Iris pigment epithelial cell (primary cell): ENCODE measurements at places on chromosomes 3 and 15.

- peak; percentile 2 for DNase-seq
Measured at GRCh38 chr3:26118165-26118564, 328.3 kb downstream of the OXSM start.

- DNase-seq: peak; percentile 72
Measured at GRCh38 chr3:101509811-101510210, 3.2 kb downstream of the SENP7 start.

DNA sequence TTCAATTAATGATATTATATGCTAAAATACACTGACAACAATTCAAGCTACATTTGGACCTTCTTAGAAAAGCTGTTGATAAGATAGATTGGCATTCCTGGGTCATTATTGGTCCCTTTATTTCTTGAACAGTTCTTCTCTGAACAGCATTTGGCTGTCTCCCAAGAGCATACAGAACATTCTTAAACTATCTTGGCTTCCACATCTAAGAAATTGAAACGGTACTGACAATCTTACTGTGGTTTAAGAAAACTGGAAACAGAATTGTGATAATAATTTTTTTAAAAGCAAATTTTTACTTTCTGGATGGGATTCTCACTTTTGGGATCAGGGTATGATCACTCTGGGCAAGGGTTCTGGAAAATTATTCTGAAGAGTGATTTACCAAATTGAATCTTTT lies 161.7 kb upstream of the ZNF385D start:
- DNase-seq: peak; percentile 74

GRCh38 chr15:99282586-99282985 lies 31.3 kb downstream of the LRRC28 start:
- no peak for DNase-seq

DNA sequence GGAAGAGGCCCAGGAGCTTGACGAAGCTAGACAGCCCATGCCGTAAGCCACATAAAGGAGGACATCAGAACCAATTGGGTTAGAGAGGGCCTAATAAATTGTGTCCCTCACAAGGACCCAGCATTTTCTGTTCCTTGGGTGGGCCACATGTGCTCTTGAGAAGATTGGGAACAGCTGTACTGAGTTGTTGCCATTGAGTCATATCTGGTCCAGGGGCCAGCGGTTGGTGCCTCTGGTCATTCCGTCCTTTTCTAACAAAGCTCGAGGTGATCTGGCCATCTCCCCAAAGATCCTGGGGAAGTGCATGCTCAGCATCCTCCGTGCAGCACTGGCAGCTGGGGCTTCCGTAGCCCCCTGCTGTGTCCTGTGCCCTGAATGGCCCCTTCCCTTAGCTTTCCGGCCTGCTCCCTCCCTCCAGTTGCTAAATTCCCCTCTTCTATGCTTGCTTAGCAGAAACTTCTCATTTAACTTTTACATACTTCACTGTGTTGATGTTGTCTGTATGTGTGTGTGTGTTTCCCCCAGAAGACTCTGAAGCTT lies 73.0 kb downstream of the EEFSEC start:
- DNase-seq: no peak

DNA sequence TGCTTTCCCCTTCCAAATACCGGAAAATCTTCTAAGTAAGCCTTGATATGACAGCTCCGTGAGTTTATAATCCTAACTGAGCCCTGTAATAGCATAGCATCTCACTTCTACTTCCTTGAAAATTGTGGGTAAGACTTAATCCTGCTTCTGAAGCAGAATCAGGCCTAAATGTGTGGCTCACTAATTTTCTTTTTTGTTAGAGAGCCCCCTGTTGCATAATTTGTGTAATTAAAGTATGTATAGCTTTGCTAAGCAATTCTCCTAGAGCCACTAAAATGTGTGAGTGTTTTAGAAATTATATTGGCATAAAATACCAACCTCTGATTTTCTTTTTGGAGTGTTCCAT lies 304.4 kb downstream of the FGF12 start:
- DNase-seq: peak; percentile 29

DNA sequence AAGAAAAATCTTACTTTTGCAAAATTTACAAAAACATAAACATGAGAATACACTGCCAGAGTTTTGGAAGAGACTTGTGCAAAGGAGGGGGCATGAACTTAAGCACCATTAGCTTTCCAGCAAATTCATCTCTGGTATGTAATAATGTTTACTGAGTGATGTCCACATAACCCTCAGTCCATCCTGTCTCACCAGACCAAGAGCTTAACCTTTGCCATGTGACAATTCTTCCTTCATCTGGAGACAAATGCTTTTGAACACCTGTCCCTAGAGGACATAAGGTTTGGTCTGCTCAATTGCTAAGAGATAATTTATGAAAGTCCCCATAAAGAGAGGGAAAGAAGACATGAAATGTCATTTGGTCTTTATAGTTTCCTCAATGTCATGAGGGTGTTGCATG lies 412.3 kb downstream of the ERC2 start:
- no peak for DNase-seq

GRCh38 chr3:36124118-36124796 lies 256.0 kb upstream of the STAC start:
- DNase-seq: peak; percentile 21

- DNase-seq: peak; percentile 63
Measured at GRCh38 chr15:50358845-50359244, 3.8 kb upstream of the GABPB1 start.

- peak; percentile 43 for DNase-seq
Measured at GRCh38 chr3:174784206-174784934, 74.8 kb upstream of the NAALADL2 start.

DNA sequence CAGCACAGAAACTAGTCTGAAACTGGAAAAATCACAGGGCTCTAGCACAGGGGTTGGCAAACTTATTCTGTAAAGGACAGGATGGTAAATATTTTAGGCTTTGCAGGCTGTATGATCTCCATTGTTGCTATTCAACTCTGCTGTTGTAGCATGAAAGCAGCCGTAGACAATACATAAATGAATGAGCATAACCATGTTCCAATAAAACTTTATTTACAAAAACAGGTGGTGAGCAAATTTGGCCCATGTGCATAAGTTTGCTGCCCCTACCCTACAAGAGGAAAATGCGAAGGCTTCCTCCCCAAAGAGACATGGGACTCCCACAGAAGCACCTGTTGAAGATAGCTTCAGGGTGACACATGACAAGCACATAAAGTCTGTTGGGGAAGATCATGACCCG lies 59.2 kb downstream of the SYNM start:
- no peak for DNase-seq

DNA sequence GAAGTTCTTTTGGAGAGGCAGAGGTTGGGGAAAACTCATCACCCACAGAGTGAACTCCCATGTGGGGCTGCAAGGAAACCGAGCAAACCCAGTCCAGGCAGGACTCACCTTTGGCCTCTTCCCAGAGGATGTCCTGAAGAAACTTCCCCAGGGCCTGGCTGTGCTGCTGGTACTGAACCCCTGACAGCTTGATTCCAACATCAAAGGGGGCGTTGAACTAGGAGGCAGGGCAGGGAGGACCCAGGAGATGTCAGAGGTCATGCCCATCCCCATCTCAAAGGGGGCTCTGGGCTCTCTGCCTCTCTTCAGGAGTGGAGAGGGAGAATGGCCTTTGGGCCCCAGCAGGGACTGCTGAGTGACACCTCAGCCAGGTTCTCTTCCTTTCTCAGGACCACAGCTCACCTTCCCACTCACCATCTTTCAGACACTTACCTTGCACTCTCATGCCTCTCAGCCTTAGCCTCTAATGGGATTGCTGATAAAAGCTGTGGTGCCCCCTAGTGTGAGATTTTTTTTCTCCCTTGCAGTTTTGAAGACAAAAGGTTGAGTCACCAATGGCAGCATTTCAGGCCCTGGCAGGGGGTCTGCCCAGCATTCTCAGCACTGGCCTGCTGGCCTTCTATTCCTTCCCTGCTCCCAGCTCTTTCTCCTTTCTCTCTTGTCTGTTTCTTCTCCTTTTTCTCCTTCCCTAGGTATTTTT lies 6.0 kb downstream of the GHRL start:
- peak; percentile 76 for DNase-seq

DNA sequence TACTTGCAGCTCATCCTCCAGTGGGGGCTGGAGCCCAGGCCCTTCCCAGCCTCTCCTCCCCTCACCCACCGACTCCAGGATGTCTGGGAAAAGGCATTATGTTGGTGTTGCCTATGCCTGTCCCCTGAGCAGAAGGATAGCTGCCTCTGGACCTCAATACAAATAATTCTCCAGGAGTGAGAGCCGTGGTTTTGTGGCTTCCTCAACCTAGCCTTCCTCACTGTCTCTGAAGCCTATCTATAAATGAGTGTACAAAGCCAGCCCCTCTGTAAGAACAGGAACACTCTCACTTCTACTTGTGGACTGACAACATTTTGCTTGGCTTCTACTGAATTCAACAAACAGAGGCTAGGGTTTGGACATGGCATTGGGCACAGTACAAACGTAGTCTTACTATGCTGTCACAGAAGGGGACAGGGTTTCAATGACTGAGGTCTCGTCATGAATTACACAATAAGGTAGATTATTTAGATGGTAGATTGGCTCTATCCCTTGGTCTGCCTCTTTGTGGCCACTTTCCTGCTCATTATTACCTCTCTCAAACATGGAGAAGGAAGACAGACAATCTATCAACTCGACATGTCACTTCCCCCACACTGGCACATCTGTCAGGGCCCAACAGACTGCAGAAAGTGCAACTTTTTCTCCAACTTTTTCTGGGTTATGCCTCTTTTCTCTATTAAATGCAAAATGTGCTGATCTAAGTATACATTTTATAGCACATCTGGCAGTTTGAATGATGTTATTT lies 82.8 kb upstream of the MEX3B start:
- DNase-seq: peak; percentile 40

- DNase-seq: no peak
Measured at GRCh38 chr3:38647217-38647970, 2.1 kb downstream of the SCN5A start.

GRCh38 chr3:39096775-39097174 lies 10.7 kb downstream of the GORASP1 start:
- DNase-seq: peak; percentile 40

- DNase-seq: no peak
Measured at GRCh38 chr3:7444886-7445285, 584.0 kb downstream of the GRM7 start.

GRCh38 chr15:38695249-38696108 lies 130.9 kb upstream of the RASGRP1 start:
- DNase-seq: no peak

GRCh38 chr3:13106308-13107001 lies 33.2 kb upstream of the IQSEC1 start:
- DNase-seq: no peak

- no peak for DNase-seq
Measured at GRCh38 chr3:144662729-144663128, 691.1 kb downstream of the DIPK2A start.

GRCh38 chr15:34791701-34792100 lies 3.6 kb downstream of the ACTC1 start:
- no peak for DNase-seq

GRCh38 chr3:27454914-27455313 lies 29.3 kb downstream of the SLC4A7 start:
- DNase-seq: peak; percentile 67

DNA sequence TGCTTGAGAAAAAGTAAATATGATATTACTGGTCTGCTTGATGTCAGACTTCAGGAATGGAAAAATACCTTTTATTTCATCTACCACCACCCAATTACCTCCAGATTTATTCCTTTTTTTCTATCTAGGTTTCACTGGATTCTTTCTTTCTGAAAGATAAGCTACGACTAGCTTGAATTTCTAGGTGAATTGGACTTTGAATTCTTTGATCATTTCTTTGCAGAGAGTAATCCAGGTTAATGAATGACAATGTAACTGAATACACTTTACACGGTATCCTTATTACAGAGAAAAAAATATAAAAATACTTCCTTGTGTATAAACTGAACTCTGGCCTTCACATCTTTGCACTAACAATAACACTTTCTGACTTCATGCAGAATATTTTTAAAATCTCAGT lies 59.5 kb upstream of the TRPC1 start:
- DNase-seq: no peak

GRCh38 chr15:63232405-63232804 lies 43.0 kb downstream of the RAB8B start:
- no peak for DNase-seq

DNA sequence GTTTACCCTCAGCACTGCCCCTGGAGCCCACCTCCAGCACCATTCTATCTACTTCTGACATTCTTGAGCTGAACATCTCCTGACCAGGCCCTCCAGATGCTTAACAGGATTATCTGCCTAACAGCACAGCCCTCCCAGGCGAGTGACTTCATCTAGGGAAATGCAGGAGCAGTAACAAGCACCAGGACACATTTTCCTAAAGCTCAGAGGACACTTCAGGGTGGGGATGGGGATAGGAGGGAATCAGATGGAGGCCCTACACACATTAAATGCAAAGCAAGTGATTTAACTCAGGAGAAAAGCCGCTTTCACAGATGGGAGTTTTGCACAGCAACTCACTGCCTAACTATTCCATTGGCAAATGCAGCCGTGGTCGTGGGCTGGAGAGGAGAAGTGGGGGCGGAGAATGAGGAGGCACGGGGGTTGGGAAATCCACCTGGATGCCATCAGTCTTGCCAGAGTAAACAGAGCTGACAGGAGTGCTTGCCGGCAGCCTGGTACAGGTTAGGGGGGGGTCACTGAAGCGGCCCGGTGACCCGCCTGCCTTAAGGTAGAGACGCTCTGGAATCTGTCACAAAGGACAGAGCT lies 21.3 kb upstream of the BNC1 start:
- no peak for DNase-seq

- no peak for DNase-seq
Measured at GRCh38 chr15:31161951-31162350, 60.4 kb upstream of the TRPM1 start.

DNA sequence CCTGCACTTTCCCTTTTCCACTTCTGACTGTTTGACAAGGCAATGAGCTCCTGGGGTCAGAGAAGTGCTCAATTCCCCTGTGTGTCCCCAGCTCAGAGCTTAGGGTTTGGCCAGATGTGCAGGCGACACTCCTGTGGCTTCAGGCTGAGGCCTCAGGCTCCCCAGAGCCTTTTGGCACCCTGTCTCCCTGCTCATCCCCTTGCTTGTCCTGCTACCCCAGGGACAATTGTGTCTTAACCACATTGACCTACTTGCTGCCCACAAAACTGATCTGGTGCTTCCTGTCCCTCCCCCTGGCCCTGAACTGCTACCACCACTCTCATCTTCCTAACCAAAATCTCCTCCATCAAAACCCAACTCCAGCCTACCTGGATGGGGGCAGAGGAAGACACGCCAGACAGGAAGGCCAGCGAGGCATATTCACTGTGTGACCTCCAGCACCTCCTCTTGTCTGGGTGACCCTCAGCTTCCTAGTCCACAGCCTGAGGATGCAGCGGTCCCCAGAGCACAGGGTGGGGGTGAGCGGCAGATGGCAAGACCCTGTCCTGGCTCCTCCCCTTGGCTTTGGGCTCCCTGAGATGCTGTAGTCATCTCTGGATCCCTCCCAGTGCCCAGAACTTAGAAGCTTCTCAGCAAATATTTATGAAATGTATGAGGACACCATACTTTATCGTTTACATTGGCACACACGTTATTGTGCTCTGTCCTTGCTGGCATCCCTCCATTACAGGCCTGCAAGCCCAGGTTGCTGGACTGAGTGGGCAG lies 98.9 kb upstream of the SLC6A6 start:
- no peak for DNase-seq
